CD8-positive, alpha-beta memory T cell (primary cell): ENCODE measurements at places on chromosomes 4 and X. TPM values are rescaled to one million over a fixed set of nuclear protein-coding genes. Genes with fewer than 3 reads are reported as not detected.

- DNase-seq, result no peak
Observed at GRCh38 chrX:138856881-138857604, 145.5 kb upstream of the FGF13 start.

CXCL1 gene
- total RNA-seq, result not detected

MAML3 gene
- 0.57 TPM for total RNA-seq

GRCh38 chr4:38621028-38621684 lies 42.8 kb upstream of the KLF3 start:
- DNase-seq, result no peak

XAGE1B gene
- not detected for total RNA-seq

- DNase-seq, result no peak
Observed at GRCh38 chrX:1074755-1075154, 137.7 kb downstream of the CRLF2 start.

GRCh38 chr4:8874896-8875680 lies 3.4 kb upstream of the HMX1 start:
- DNase-seq, result no peak

HTN1 gene
- not detected for total RNA-seq

DNA sequence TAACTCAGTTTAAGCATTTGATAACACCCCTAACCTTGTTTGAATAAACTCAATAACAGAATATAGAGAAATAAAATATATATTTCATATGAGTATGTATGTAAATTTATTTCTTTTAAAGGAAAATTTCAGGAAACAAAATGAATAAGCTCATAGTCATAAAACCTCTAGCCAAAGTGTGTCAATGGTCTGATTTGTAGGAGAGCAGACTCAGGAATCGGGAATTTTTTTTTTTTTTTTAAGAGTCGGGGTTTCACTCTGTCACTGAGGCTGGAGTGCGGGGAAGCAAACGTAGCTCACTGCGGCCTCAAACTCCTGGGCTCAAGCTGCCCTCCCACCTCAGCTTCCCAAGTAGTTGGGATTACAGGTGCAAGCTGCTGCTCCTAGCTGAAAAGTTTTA lies 2.4 kb downstream of the PKD2 start:
- DNase-seq, result no peak

- peak; percentile 48 for DNase-seq
Observed at GRCh38 chr4:81470456-81471297, 1.0 kb downstream of the RASGEF1B start.

RIPPLY1 gene
- not detected for total RNA-seq

PPEF1 gene
- total RNA-seq, result not detected

DNA sequence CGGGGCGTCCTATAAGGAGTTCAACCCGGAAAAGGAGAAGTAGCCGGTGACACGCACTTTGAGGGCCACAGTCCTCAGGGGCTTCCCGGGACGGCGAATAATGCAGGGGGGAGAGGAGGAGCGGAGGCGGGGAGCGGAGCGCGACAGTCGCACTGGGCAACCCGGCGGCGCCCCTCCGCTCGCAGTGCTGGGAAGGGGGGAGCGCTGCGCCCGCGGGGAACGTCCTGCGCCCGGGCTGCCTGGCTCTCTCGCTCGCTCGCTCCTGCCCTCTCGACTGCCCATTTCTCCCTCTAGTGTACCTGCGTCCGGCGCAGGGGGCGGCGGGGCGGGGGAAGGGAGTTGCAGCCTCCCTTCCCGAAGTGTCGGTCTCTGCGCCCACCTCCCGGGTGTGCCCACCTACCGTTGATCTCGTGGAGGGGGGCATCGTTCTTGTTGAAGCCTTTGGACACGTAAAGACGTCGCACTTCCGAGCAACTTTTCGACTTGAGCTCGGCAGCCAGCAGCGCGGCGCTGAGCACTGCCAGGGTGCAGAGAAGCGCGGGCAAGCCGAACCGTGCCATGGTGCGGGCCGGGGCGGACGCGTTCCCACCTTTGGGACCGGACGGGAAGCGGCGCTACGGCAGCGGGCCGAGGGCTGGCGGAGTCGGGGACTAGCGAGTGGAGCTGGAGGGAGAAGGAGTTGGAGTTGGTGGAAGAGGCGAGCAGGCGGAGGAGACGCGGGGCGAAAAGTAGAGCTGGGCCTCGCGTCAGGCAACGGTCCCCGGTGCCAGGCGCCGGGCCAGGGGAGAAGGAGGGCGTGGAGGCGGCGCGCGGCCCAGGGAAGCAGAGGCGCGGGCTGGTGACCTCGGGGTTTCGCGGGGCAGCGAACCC lies 648 bp downstream of the GPC4 start:
- no peak for DNase-seq

GRCh38 chr4:124486423-124486822 lies 226.1 kb downstream of the ANKRD50 start:
- DNase-seq, result no peak

FRG2 gene
- total RNA-seq, result 0.59 TPM

DNA sequence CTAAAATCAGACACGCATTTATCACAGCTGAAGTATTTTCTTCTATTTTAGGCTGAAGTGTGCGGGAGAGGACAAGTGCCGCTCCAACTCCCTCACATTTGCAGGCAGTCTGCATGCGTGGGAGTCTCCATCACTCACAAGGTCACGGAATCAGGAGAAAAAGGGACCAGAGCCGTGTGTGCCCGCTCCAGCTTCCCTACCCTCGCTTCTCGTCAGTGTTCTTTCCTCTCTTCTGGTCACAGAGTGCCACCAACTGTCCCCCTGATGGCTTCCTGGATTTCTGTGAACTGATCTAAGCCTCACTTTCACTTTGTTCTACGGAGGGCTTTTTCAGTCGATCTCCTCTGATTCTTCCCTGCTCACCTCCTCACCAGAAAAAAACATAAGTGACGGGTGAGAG lies 407.4 kb upstream of the AADAT start:
- no peak for DNase-seq

DNA sequence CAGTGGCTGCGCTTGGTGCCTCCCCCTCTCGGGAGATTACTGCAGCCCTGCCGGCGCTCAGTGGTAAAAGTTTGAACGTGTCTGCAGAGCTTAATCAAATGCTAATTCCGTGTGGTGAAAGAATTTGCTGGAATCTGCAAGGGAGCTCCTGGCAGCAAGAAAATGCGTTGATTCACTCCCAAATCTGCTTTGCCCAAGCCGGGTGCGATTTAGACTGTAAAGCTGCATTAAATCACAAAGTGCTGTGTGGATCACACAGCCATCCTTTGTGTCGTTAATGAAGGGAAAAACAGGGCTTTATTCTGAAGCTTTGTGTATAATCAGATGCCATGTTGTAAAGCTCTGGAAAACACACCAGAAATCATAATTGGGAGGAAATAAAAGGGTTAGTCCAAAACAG lies 444.1 kb downstream of the BCOR start:
- no peak for DNase-seq

TGIF2LX gene
- total RNA-seq, result not detected

DNA sequence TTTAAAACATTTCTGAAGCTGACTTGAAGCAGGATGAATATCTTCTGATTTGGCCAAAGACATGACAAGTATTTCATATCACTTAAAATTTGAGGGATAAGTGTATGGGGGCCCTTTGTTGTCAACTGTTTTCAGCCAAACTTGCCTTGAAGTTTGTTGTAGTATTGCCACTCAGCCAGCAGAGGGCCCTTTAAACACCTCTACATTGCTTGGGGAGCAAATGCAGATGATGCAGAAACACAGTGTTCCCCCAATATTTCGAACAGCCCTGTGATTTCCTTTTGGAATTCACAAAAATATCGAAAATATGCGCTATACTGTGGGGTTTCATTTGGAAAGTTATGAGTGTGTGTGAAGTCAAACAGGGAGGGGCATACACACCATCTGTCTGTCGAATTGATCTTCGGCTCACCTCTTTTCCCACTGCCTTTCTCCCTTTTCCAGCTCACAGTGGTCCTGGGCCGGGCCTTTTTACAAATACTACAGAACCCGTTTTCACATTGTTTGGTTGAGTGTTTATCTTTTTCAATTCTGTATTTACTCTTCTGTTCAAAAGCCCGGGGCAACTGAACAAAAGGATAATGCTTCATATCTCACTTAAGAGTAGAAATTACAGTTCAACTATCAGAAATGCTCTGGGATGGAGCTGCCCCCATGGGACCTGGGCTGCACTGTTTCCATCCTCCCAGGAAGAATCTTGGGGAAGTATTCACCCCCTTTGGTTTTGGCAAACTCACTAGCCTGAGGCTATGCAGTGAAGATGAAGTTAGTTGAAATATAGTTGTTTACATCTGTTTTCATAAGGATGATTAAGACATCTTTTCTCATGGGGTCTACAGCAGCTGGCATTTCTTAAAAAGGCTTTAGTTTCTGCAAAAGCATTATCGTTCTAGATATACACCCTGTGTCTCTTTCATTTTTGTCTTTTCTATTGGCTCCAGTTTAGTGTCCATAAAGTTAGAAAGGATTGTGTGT lies 137.6 kb downstream of the EGF start:
- DNase-seq, result peak; percentile 46

USP17L15 gene
- not detected for total RNA-seq

DNA sequence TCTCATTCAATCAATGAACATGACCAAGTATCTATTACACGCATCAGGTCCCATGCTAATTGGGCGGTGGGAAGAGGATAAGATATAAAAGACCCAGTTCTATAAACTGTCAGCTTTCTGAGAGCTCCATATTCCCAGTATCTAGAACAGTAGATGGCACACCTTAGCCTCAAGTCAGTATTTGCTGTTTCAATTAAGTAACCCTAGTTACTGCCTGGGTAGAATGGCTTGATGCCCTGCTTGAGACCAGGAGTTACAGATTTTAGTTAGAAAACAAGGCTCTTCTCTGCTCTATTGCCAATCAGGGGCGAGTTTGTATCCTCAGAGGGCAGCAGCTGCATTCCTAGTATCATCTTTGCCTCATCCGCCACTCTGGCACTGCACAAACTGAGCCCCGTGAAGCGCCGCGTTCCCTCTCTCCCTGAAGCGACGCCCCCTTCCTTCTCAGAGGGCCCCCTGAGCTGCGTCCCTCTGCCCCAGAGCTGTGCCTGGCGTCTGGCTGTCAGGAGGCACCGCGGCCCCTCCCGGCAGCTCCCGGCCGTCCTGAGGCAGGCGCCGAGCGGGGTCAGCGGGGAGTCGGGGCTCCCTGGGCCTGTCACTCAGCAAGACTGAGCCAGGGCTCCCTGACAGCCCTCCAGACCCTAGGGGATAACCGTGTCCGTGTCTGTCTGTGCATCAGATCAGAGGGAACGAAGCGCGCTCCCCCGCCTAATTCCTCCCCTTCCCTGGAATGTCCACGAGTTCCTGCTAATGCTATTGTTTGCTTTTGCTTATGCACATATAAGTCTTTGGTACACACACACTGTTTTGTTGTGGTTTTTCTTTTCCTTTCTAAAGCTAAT lies 212.4 kb upstream of the TTC29 start:
- no peak for DNase-seq

- DNase-seq, result no peak
Observed at GRCh38 chr4:138500869-138501268, 258.7 kb upstream of the SLC7A11 start.

GRCh38 chr4:181006499-181007260 lies 1236.5 kb upstream of the TENM3 start:
- DNase-seq, result no peak

- DNase-seq, result no peak
Observed at GRCh38 chr4:68953056-68953596, 1.5 kb upstream of the UGT2A3 start.

- DNase-seq, result peak; percentile 55
Observed at GRCh38 chr4:25859429-25860148, 3.2 kb downstream of the SEL1L3 start.

CSAG1 gene
- not detected for total RNA-seq

SPIN2A gene
- 0.18 TPM for total RNA-seq

DNA sequence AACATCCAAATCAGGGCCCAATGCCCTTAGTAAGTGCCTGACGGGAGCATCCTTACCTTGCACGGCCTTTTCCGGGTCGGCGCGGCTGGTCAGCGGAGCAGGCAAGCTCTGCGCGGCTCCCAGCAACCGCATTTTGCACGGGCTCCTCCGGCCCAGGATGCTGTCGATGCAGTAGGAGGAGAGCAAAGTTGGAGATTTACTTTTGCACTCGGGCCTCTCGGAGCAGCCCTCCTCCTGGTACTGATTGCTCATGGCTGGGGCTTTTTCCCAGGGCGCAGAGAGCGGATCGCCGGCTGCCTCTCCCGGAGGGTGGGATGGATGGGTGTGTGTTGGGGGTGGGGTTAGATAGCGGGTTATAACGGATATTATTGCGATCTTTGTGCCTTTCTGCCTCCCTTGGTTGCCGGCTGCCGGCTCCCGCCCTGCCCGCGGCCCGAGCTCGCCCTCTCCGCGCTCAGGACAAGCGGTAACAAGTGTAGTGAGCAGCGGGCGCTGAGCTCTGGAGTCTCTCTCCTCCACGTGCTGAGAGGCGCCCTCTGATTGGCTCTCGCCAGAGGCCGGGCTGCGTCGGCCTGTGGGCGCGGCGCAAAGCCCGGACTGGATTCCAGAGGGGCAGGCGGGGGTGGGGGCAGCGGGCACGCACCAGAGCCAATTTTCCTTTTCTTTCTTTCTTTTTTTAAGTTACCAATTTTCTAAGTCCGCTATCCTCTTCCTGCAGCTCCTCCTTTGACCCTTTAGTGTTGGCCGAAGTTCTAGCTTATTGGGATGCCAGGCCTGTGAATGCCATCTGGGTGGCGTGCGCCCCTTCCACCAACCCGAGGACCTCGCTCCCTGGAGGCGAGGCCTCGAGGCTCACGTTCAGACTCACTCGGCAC lies at the start of gene ARX:
TSS of gene ARX (minus strand) at position 480 of the 875 bp plus-strand sequence. CDS start at position 252, 228 bp downstream.
- no peak for DNase-seq

- no peak for DNase-seq
Observed at GRCh38 chrX:41563876-41564275, 116.7 kb downstream of the NYX start.
